Activated naive CD8-positive, alpha-beta T cell treated with anti-CD3 and anti-CD28 coated beads, Interleukin-2, amount 50 U/mL, for 24 hours (primary cell): ENCODE measurements at places on chromosomes 2 and 18.

GRCh38 chr2:149725234-149725633, 137.7 kb upstream of the MMADHC start:
- no peak for DNase-seq

DNA sequence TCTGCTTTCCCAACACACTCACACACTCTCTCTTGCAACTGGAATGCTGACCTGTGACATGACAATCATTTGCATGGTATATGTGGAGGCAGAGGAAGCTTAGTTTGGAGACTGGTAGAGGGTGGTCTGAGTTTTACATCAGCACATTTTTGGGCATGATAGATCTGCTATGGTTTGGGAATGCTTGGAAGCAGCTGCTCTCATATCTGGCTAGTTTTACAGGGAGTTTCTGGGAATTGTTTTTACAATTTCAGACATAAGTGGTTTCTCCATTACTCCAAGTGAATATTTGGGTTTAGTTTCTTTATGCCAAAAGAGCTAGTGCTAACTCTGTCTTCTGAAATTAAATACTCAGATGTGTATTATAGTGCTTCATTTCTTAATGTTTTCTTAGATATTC, 977.6 kb downstream of the SUCLG1 start:
- no peak for DNase-seq

GRCh38 chr18:22346401-22346952, 71.2 kb downstream of the CTAGE1 start:
- DNase-seq: no peak

GRCh38 chr2:56195563-56195962, 11.8 kb downstream of the CCDC85A start:
- no peak for DNase-seq

DNA sequence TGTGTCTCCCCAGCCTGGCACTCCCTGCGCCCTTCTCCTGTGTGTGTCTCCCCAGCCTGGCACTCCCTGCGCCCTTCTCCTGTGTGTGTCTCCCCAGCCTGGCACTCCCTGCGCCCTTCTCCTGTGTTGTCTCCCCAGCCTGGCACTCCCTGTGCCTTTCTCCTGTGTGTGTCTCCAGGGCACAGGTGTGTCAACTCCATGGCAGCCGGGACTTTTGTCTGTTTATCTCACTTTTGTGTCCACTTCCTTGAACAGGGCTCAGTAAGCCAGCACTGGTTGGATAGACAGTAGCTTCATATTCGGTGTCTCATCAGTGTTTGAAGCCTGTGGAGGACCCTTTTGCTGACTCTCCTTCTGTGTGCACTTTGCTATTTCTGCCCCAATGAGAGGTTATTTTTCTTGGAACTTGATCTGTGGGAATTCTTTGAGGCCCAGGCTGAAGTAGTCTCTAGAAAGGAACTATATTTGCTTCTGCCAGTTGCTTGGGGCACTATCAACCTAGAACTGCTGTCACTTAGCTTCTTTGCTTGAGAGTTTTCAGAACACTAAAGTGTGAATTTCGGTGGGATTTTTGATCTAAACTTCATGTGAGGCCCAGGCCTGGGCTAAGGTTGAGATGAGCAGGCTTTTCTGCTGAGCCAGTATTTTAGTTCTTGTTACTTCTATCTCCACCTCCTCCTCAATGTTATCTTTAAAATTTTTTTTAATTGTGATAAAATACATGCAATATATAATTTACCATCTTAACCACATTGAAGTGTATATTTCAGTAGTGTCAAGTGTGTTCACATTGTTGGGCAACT, 8.3 kb upstream of the ASB1 start:
- no peak for DNase-seq

DNA sequence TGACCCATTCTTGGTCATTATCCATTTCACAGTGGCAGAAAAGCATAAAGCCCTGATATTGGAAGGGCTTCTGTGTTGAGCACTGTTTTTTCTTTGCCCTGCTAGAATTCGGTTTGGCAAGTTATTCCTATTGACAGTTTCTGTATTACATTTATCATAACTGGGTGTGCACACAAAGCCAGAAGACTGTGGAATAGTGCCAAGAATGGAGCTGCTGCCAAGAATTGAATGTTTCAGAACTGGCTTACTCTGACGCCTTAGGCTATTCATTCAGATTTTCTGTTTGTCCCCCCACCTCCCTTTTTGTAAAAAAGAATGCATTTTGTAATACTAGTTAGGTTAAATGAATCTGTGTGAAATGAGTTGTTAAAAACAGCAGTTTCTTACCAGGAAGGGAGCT, 12.7 kb downstream of the KDM3A start:
- DNase-seq: no peak

- no peak for DNase-seq
Observed at GRCh38 chr18:63119647-63120046, 199.9 kb downstream of the BCL2 start.

DNA sequence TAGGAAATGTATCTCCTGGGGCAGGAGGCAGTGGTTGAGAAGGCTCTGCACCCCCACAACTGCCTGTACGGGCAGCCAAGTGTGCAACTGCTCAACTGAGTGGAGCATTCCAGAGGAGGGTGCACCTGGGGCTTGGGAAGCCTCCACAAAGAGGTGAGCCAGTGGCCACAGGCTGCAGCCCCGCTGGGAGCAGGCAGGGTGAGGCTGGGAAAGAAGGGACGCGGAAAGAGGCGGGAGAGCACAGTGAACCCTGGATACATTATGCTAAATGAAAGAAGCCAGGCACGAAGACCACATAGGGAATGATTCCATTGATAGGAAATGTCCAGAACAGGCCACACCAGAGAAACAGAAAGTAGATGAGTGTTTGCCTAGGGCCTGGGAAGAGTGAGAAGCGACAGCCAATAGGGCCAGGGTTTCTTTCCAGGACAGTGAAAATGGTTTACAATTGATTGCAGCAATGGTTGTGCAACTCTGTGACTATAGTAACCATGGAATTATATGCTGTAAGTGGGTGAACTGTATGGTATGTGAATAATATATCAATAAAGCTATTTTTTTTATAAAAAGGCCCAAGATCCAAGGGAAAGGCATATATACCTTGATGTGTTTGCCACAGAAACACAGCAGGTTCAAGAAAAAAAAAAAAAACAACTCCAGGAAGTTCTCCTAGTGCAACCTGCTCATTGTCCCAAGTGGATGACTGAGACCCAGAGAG, 82.4 kb downstream of the DDX1 start:
- DNase-seq: no peak

GRCh38 chr2:128796321-128796720, 477.7 kb upstream of the HS6ST1 start:
- DNase-seq: no peak

GRCh38 chr2:23684395-23685176, 242.3 kb downstream of the ATAD2B start:
- DNase-seq: no peak

DNA sequence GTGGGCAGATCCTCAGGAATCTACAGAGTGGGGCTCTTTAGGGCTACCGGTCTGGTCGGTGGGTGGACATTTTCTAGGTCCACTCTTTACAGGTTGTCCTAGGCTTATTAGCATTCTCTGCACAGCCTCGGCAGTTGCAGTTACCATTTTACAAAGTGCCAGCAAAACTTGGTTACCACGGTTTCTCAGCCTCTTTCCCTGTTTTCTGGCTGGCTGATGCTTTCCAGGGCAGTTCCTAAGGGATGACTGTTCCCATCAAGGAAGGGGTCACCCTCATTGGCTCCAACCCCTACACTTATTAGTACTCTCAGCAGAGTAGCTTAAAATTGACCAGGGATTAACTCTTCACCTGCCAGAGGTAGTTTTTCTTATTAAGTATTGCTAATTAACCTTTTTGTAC, 2.0 kb upstream of the AQP4 start:
- no peak for DNase-seq

DNA sequence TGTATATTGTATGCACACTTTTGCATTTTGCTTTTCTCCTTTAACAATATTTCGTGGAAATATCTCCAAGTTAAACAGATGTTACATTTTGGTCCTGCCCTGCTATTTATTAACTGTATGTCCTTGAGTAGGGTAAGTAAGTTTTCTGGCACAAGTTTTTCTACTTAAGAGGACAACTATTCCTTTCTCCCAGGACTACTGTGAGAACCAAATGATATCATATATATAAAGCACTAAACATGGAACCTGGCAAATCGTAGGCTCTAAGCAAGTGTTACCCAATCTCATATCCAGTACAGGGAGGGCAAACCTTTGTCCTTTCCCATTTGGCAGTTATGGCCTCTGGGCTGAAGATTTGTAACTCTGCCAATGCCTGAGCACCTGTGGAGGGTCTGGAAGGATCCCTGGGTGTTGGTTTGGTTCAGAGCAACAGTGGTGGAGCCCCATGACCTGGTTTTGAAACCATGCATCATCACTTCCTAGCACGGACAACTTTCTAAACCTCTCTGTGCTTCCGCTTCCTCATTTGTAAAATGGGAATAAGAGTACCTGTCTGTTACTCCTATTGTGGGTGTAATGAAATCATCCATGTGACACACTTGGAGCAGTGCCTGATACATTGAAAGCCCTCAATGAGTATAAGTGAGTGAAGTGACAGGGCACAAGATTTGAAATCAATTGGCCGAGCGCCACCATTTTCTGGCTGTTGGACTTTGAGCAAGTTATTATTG, 28.3 kb upstream of the ICOS start:
- no peak for DNase-seq

- no peak for DNase-seq
Observed at GRCh38 chr2:187819624-187820023, 265.4 kb upstream of the TFPI start.

DNA sequence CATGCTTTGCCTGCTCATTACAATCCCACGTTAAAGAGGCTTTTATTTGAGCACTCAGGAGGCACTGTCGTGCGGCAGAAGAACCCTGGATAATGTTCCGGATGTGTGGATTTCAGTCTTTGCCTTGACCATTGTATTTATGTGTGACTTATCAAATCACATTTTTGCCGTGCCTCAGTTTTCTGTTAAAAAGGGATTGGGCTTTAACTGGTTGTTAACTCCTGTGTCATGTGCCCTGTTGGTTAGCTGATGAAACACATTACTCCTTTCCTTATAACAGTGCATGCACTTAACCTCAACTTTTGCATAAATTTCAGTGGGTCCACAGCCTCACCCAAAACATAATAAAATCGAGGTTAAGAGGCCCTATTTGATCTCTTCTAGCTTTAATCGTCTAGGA, 52.7 kb downstream of the NAB1 start:
- DNase-seq: no peak

DNA sequence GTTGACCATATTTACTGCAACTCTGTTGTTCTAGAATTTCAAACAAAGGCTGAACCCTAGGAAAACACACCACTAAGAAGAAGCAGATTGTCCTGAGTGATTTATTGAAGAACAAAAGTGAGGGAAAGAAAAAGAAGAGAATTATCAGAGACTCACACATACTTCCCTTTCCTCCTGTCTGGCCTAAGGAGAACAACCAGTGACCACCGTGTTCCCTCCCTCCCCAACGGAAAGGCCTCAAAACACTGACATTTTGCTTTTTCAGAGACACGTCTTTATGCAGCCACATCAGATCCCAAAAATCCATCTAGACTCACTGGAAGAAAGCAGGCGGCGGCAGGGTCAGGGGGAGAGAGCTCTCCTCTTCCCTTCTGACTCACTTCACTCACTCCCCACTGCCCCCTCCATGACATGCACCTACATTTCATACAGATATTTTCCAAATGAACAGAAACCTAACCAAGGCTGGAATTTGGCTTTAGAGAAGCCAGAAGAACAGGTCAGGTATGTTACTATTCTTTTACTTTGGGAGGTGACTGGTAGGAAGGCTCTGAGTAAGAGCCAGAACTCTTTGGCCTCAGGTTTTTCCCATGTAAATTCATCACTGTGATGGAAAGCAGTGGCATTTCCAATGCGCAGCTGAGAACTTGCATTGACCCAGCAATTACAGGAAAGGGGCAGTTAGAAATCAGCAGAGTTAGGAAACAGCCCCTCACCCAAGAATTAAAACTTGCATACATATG, 169.9 kb downstream of the BCL11A start:
- no peak for DNase-seq

- DNase-seq: peak; percentile 56
Observed at GRCh38 chr18:11688972-11689668, at the start of gene GNAL. TSS of gene GNAL (plus strand) at chr18:11689264. CDS start at chr18:11689564, 300 bp downstream.

GRCh38 chr18:77063260-77063659, 69.3 kb downstream of the MBP start:
- DNase-seq: peak; percentile 81

- no peak for DNase-seq
Observed at GRCh38 chr18:6257950-6258349, 156.8 kb downstream of the L3MBTL4 start.

- DNase-seq: no peak
Observed at GRCh38 chr2:6993936-6994335, 76.7 kb downstream of the RNF144A start.

- peak; percentile 56 for DNase-seq
Observed at GRCh38 chr2:216057688-216058193, 23.9 kb downstream of the PECR start.

DNA sequence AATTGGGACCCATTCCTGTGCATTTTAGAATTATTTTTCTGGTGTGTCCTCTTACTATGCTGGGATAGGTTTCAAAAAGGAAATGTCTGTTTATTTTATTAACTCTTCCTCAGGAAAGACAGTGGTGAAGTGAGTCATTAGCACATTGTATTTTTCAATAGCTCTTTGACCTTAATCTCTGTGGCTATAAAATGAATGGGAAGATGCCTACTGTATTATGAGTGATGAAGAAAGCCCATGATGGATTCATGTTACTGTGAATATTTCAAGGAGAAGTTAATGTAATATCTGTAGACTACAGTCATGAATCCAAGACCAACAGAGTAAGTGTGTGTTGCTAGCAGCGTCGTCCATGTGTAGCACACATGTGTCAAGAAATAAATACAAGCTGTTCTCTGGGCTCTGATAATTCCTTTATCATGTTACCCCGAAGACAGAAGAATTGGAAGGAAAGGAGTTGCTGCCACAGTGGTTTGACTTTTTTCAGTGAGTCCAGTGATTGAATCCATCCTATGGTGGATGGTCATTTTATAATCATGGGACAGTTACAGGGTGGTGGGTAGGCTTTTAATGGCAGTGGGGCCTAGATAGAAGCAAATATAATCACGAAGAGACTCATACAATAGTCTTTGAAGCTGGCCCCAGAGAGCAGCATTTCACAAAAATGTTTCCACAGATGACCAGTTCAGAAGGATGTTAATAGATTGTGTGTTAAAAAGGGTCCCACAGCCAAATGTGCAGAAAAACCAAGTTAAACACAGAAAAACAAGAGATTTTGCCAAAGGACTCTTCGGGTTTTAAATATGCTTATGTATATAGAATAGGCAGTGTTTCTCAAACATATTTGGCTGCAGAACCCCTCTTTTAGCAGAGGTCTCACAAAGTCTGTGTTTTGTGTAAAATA, 239.7 kb upstream of the RASGRP3 start:
- DNase-seq: no peak

- DNase-seq: no peak
Observed at GRCh38 chr2:159078443-159078842, 110.0 kb downstream of the TANC1 start.

- DNase-seq: no peak
Observed at GRCh38 chr18:73896685-73897084, 250.9 kb downstream of the FBXO15 start.

DNA sequence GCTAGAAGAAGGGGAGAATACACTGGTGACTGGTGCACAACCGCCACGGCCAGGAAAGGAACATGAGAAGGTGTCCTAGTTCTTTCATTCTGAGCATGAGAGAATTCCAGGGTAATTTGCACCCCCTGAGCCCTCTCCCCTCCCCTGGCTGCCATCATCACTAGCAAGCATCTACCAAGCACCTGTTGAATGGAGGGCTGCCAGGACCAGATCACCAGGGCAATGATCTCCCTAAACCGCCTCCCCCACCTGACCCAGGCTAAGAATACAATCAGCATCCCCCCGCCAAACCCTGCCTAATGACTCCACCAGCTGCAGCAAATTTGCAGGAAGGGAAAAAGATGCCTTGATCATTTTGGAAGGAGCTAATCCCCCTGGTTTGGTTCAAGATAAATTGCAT, 100.2 kb downstream of the STPG4 start:
- no peak for DNase-seq

GRCh38 chr2:48749291-48750127, 6.0 kb downstream of the LHCGR start:
- DNase-seq: no peak
